ENCODE measurements at places on chromosomes 13 and 19.

GRCh38 chr19:13036366-13036976 is 41.2 kb downstream of the NFIX start:
- no peak for DNase-seq

- DNase-seq = no peak
These were observed 1001.7 kb downstream of the PCDH17 start for GRCh38 chr13:58633226-58633625.

- no peak for DNase-seq
These were observed 820 bp downstream of the EID2 start for GRCh38 chr19:39539165-39539517.

DNA sequence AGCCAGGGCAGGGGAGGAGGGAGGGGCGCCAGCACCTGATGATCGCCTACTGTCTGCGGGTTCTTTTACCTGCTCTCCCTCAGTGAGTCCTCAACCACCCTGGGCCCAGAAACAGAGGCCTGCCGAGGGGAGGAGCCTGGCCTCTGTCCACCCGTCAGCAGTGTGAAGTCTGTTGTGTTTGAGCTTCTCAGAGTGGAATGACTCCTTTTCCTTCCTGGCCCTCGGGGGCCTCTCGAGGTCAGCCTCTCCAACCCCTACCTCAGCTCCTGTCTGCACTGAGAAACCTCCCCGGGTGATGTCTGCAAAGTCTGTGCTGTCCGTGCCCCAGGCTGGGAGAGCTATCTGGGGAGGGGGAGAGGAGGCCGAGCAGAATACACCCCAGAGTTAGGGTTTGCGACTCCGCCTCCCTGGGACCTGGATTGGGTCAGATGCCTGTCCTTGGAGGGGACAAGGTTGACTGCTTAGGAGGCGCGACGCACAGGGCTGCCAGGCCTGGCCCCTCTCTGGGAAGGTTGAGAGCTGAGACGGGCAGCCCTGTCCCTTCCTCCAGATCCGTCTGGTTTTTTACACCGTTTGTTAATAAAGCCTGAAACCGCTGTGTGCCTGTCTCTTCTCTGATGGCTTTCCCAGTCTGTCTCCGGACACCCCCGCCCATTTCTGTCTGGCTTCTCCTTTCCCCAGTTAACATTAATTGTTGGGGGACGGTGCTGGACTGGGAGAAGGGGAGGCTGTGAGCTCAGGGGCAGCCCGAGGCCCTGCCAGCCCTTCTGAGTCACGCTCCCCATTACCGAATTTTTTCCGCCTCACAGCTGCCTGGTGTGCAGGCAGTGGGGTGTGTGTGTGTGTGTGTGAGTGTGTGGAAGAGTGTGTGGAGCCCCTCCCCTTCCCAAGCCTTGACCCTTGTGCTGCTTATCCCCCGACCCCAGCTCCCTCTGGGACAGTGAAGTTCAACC is 989 bp upstream of the SSC5D start:
- DNase-seq = peak; percentile 30

DNA sequence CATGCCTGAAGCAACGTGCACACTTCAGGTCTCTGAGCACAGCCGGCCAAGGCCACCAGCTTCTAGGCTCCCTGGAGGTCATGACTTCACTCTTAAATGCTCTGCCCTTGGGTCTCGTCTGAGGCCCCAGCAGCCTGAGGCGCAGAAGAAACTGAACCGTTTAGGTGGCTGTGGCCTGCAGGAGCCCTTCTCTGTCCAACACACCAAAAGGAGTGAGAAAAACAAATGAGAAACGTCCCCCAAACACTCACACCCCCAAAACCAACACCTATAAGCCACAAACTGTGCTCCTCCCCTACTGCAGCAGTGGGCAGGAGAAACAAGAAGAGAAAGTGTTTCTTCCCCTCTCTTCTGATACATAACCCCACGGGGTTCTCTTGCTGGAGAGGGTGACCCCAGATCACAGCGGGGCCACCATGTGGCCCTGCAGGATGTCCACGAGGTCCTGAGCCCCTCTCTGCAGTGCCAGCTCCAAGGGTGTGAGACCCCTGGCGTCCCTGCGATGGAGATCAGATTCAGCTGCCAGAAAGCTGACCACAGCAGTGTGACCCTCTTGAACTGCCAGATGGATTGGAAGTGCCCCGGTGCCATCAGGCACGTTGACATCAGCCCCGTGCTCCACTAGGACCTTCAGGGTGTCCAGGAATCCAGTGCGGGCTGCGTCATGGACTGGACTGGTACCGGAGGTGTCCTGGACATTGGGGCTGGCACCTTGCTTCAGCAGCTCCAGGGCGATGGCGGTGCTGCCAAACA is 1.0 kb upstream of the KRI1 start:
- DNase-seq = peak; percentile 49

DNA sequence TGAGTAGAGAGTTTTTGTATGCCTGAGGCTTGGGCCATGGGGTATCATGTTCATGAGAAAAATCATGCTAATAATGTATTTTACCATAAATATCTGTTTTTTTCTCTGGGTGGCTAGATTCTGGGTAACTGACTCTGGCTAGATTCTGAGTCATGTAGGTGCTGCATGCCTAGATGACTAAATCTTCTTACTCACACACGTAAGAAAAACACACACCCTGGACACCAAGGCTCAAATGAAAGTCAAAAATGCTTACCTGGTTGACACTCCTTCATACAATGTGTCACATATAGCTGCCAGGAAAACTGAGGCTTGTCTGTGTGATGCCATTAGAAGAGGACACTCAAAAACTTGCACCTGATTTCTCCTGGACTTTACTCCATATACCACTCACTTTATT is 597.4 kb upstream of the SLITRK1 start:
- DNase-seq = no peak

- no peak for DNase-seq
These were observed 36.3 kb upstream of the MLNR start for GRCh38 chr13:49183672-49184325.

- no peak for DNase-seq
These were observed at the start of gene CERS1 for GRCh38 chr19:18895824-18896341. Gene CERS1, minus strand, starts transcription at chr19:18896158. Its CDS starts 86 bp downstream, at chr19:18896072.

DNA sequence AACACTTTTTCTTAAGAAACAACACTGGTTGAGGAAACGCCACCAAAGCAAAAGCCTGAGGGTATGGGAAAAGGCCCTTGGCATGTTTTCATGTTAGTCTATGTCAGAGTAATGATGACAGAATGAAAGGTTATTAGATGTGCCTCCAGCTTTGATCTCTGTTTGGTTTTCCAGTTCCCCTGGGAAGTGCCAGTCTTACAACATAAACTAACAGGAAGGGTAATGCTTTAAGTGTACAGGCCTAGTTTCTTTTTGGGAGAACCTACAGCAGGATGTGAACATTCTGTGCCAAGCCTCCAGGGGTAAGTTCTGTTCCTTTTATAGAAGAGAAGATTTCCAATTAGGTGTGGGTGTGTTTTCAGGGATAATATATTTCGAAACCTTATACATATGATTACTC is 121.7 kb downstream of the FNDC3A start:
- DNase-seq = no peak

DNA sequence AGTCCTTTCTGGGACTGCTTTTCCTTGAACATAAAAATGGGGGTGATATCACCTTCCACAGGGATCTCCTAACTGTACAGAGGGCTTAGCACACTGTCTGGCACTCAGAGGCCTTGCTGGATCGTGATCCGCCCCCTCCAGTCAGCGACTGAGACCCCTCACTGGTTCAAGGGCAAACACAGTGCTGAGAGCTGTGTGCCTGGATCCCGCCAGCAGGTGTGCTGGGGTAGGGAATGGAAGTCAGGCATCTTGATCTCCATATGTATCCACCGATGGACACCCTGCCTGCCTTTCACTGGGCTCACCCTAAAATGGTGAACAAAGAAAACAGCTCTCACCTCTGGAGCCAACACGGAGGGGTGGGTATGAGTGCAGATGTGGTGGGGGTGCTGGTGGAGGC is 64.3 kb downstream of the IRS2 start:
- DNase-seq = no peak

GRCh38 chr13:44322928-44323327 is 50.7 kb upstream of the SERP2 start:
- no peak for DNase-seq

DNA sequence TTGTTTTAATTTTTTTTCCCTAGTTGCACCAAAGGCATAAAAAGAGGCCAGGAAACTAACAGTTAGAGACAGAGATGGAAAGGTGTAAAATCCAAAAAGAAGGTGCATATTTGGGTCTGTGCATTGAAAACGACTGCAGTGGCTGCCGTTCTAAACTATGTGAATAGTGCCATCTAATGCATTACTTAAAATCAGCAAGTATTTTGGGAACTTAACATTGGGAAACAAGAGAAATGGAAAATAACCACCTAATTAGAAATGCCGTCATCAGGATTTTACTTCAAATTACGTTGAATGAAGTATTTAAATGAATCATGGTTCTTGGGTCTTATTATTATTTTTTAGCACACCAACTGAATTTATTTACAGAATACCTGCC is 189.5 kb upstream of the MIR17HG start:
- no peak for DNase-seq

DNA sequence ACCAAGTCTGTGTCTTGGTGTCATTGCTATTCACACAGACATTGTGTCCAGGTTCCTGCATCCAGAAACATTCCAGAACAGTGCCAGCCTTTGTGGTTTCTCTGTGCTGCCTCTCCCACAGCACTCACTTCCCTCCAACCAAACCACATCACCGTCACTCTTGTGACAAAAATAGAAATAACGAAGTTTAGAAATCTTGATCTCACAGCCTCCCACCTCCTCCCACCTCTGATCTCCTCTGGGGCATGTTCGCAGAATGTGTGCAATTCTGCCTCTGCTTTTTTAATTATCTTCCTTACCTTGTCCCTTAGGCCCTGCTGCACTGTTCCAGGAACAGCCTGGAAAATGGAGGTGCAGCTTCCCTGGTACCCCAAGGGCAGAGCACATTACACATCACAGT is 8.7 kb upstream of the SERPINE3 start:
- DNase-seq = no peak

- no peak for DNase-seq
These were observed 55.0 kb downstream of the LRCH1 start for GRCh38 chr13:46607768-46608564.

Data from activated CD8-positive, alpha-beta memory T cell treated with anti-CD3 and anti-CD28 coated beads for 4 hours (primary cell).